ENCODE measurements at places on chromosomes 1 and 21.

DNA sequence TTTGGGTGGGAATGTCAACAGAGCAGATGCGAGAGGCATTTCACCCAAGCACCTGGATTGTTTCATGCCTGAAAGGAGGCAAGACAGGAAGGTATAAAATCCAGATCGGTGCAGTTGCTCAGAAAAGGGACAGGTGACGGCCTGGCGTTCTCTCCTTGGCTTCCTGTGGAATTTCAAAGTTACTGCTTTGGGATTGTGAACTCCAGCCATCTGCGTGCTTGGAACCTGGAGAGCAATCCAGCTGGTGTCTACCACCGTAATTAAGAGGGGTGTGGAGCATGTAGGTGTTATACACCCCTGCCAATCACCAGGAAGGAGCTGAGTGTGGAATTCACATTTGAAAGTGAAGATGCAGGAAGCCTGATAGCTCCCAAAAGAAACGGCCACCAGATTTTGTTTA is 286.1 kb downstream of the KIF26B start:
- no peak for DNase-seq

DNA sequence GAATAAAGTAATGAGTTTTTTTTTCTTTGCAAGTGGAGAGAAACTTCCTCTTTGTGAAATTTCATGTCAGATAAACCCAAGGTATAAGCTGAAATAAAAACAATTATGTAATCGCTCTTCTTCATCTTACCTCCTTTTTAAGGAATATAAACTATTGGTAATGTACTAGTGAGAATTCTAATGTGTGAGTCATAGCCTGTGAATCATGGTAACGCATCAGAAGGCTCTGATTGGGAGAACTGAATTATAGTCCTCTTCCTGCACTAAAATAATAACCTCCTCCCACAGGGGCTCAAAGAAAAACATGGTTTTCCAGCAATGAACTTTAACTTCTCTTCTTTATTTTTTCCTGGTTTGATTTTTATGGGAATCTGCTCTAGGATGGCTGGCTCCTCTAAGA is 57.1 kb upstream of the COX20 start:
- DNase-seq, result no peak

DNA sequence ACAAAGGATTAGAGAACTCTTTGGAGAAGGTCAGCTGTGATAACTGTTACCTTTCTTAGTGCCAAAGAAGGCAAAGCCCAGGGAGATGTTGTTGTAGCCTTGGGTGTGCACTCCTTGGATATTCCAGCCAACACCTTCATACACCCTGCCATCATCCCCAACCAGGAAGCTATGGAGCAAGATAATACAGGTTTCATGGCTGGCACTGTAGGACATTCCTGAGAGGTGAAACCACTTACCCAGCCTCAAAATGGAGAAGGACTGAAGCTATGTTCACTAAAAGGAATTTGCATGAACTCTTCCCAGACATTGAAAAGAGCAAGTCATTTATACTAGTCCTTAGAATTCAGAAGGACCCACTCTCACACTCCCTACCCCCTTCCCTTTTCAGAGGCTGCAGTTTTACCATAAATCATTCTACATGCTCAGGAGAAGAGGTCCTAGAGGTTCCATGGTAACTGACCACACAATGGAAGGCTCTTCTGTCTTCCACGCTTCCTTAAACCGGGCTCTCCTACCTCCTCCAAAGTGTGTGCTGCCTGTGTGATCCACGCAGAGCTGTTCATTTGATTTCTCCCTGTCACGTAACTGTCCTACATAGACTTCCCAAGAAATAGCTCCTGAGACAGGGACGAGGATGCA is 5.5 kb downstream of the PGLYRP4 start:
- DNase-seq, result no peak

DNA sequence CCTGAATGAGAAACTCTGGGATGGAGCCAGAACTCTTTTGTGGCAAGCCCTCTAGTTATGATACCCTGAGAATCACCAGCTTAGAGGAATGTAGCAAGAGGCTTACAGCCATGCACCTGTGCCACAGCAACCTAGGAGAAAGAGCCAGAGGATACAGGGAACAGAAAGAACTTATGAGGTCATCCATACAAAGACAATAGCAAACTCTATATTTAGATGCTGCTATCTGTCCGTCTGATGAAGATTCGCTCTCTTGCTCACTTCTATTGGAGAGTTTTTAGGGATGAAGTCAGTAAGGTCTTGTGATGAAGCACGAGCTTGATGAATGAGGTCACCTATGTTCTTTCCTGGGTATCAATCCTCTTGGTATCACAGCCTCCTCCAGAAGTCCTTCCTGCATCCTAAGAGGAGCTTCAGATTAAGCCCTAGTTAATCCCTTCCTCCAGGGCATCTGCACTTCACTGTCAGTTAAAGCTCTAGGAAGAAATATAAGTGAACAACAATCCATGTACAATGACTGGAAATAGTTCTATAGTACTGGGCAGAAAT is 185.6 kb downstream of the DAB1 start:
- DNase-seq, result no peak

- no peak for DNase-seq
Measured at GRCh38 chr1:116306840-116307442, 66.1 kb upstream of the ATP1A1 start.

DNA sequence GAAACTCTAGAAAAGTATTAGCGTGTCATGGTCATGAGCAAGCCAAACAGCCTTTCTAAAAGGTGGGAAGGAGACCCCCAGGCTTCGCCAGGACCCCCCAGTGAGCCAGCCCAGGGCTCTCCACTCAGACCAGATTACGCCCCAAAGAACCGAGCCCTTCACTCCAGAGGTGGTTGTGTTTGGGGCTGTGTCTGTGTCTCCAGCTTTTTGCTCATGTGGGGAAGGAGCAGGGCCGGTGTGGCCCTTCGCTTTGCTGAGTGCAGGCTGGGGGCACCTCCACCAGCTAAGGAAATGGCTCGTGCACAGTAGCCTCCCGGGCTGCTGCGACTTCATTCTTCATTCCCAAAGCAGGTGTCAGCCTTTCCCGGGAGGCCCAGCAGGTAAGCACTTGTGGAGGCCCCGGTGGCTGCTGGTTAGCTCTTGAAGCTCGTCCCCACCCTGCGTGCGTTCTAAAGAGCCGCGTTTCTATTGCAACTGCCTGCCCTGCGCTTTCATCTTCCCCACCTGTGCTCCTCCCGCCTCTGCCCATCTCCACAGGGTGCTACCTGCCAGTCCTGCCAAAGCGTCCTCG is 531 bp downstream of the TSPEAR start:
- no peak for DNase-seq

DNA sequence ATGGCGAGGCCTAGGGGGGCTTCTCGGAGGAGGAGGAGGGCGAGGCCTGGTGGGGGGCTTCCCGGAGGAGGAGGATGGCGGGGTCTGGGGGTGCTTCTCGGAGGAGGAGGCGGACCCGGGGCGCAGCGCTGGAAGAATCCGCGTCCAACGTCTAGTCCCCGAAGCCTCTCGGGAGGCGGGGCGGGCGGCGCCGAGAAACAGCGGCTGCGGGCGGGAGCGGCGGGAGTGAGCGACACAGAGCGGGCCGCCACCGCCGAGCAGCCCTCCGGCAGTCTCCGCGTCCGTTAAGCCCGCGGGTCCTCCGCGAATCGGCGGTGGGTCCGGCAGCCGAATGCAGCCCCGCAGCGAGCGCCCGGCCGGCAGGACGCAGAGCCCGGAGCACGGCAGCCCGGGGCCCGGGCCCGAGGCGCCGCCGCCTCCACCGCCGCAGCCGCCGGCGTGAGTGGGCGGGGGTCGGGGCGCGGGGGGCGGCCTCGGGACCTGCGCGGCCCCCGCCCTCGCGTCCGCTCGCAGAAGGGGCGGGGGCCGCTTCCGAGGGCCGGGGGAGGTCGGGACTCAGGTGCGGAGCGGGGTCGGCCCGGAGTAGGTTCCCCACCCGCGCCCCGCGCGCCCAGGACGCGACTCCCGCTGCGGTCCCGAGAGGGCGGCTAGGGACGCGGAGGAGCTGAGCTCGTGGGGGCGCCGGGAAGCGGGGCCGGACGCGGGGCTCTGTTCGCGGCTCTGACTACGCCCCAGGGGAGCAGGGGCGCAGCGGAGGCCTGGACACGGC is at the start of gene KLHL17:
TSS of gene KLHL17 (plus strand) at position 222 of the 769 bp plus-strand sequence. CDS start at position 332, 110 bp downstream.
- peak; percentile 64 for DNase-seq

- no peak for DNase-seq
Measured at GRCh38 chr21:45219517-45219916, 68.2 kb downstream of the POFUT2 start.

Measured in T-helper 22 cell (primary cell).